PC-3 (cell line): ENCODE measurements at places on chromosomes 1 and 21. TPM values are rescaled to one million over a fixed set of nuclear protein-coding genes. Genes with fewer than 3 reads are reported as not detected.

DNA sequence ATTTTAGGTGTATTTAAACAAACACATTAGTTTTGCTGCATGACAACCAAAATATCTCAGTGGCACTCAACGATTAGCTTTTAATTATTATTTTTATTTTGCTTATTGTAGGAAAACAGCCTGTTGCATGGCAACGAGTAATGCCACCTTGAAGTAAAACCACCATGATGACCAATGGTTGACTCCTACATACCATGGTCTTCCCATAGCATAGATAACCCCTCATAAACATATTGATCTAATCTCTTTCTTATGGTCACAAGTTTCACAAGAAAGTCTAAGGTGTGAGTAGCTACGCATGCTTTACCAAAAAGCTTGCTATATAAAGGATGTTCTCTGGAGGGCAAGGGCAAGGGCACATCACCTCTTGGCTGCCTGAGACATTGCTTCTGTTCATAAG, 61.5 kb upstream of the PTBP2 start:
- no peaks in the 10 kb centered on the region for H3K4me1 ChIP-seq
- H3K4me3 ChIP-seq, result no peak overlapping the region
- H3K27ac ChIP-seq, result no peak overlapping the region
- DNase-seq, result no peak
- H3K36me3 ChIP-seq, result no peaks in the 10 kb centered on the region

GRCh38 chr1:165592945-165593823, 37.9 kb upstream of the MGST3 start:
- no peaks in the 10 kb centered on the region for H3K36me3 ChIP-seq
- peaks cover 37% of the 10 kb centered on the region for H3K27me3 ChIP-seq
- no peak overlapping the region for H3K27ac ChIP-seq

- no peaks in the 10 kb centered on the region; the same call in 1 of the 2 replicates for H3K27me3 ChIP-seq
- H3K4me1 ChIP-seq, result no peaks in the 10 kb centered on the region
- H3K36me3 ChIP-seq, result no peaks in the 10 kb centered on the region
- H3K4me3 ChIP-seq, result no peak overlapping the region
- DNase-seq, result no peak
Measured at GRCh38 chr21:20016435-20017005, 981.7 kb upstream of the NCAM2 start.

CFHR5 gene
- not detected in 2 replicates for total RNA-seq

DNA sequence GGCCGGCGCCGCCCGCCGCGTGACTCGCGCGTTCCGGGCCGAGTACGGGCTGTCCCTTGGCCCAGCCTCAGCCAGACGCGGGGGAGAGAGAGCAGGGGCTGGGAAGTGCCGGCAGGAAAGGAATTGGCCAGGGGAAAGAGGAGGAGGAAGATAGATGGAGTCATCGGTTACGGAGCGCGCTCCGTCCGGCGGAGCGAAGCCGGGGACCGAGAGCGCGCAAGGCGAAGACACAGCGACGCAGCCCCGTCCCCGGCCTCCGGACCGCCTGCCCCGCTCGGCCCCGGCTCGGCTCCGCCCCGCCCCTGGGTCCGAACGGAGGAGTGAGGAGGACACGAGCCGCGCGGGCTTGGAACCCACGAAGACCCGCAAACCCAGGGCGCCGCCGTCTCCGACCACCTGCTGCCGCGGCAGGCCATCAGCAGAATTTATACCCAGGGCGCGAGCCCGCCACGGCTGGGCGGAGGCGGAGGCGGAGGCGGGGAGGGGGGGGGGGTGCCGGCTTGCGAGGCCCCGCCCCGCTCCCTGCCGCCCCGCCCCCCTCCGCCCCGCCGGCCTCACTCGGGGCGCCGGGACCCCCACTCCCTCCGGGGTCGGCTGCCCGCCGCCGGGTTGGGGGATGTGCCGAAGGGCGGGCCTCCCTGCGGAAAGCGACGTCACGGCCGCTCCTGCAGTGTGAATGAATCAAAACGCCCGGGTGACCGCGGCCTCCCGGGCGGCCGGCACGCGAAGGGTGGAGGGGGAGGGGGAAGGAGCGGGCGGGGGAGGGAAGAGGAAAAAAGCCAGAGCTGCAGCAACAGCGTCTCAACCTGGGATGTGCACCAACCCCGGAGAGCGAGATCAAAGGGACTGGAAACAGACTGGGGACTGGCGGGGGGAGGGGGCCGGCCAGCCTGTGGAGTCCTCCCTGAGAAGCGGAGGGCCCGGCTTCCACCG, at the start of gene LHX4:
TSS of gene LHX4 (plus strand) at position 782 of the 933 bp plus-strand sequence. CDS start 266 bp downstream, outside the sequence.
- H3K4me1 ChIP-seq, result peaks cover 14% of the 10 kb centered on the region
- peaks cover 45% of the 10 kb centered on the region for H3K27me3 ChIP-seq
- H3K36me3 ChIP-seq, result no peaks in the 10 kb centered on the region
- no peak within 1 kb of the TSS for H3K27ac ChIP-seq
